ENCODE measurements at places on chromosomes 7 and 10.

- no peak overlapping the region for H3K27ac ChIP-seq
- H3K27me3 ChIP-seq, result no peaks in the 10 kb centered on the region
- no peak overlapping the region for H3K4me3 ChIP-seq
- no peaks in the 10 kb centered on the region for H3K36me3 ChIP-seq
- DNase-seq, result no peak
These were observed 62.5 kb downstream of the SGMS1 start for GRCh38 chr10:50561266-50561665.

DNA sequence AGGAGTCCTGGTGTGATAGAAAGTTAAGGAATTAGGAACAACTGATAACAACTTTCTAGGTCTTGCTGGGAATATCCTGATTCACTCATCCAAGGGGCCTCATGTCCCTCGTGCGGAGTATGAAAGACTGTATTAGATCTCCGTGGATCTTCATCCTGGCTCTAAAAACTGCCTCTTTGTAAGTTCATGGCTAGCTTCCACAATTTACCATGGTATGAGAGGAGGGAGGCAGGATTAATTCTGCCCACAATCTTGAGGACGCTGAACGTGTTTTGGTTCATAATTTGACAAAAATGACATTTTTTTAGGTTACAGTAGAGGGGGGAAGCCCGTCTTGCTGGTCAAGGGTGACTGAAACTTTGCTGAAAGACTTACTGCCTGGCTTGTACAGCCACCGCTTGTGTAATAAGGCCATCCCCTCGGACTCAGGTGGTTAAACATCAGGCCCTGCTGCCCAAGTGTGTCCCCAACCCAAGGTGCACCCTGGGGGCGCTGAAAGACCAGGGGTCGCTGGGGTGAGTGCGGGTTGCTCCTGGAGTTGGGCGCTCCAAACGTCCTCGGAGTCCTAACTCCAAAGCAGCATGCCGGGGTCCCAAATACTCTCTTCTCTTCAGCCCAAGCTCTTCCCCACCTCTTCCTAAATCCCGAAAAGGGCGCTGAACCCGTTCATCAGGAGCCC, 733 bp downstream of the HIBADH start:
- DNase-seq, result peak; percentile 42
- H3K27me3 ChIP-seq, result no peaks in the 10 kb centered on the region
- no peaks in the 10 kb centered on the region for H3K36me3 ChIP-seq
- H3K4me3 ChIP-seq, result peak overlapping the region; percentile 91

GRCh38 chr10:107083388-107084009, 81.0 kb downstream of the SORCS1 start:
- no peak overlapping the region for H3K4me3 ChIP-seq
- H3K4me1 ChIP-seq, result no peaks in the 10 kb centered on the region
- no peak overlapping the region for H3K27ac ChIP-seq
- no peak for DNase-seq
- no peaks in the 10 kb centered on the region for H3K36me3 ChIP-seq
- no peaks in the 10 kb centered on the region for H3K27me3 ChIP-seq

- no peak overlapping the region for H3K27ac ChIP-seq
- H3K4me3 ChIP-seq, result no peak overlapping the region
- peaks cover 39% of the 10 kb centered on the region for H3K4me1 ChIP-seq
These were observed 940 bp upstream of the PSD start for GRCh38 chr10:102419269-102420180.

Data from natural killer cell (primary cell).